CD4-positive, alpha-beta T cell (primary cell): ENCODE measurements at places on chromosomes 3 and 15.

GRCh38 chr3:68206524-68207117 lies 552.2 kb upstream of the SUCLG2 start:
- no peaks in the 10 kb centered on the region for H3K27me3 ChIP-seq
- DNase-seq = no peak
- no peak overlapping the region for H3K4me3 ChIP-seq

DNA sequence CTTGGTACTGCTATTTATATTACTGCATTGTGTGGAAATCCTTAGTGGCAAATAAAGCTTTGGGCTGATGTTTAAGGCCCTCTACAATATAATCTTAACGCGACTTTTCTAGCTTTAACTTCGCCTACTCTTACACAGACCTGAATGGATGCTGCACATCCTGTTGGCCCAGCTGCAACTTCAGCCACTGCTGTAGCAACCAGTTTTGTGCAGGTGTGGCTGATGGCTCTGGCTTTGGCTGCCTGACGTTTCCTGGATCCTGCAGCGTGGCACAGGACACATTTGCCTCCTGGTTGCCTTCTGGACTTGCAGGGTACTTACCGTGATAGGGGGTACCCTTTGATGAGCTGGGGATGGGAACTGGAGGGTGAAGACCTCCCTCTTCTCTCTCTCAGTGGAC lies 20.2 kb upstream of the ERICH6 start:
- no peaks in the 10 kb centered on the region for H3K36me3 ChIP-seq
- peaks cover 3% of the 10 kb centered on the region for H3K4me1 ChIP-seq
- no peak for DNase-seq
- no peak overlapping the region for H3K27ac ChIP-seq

DNA sequence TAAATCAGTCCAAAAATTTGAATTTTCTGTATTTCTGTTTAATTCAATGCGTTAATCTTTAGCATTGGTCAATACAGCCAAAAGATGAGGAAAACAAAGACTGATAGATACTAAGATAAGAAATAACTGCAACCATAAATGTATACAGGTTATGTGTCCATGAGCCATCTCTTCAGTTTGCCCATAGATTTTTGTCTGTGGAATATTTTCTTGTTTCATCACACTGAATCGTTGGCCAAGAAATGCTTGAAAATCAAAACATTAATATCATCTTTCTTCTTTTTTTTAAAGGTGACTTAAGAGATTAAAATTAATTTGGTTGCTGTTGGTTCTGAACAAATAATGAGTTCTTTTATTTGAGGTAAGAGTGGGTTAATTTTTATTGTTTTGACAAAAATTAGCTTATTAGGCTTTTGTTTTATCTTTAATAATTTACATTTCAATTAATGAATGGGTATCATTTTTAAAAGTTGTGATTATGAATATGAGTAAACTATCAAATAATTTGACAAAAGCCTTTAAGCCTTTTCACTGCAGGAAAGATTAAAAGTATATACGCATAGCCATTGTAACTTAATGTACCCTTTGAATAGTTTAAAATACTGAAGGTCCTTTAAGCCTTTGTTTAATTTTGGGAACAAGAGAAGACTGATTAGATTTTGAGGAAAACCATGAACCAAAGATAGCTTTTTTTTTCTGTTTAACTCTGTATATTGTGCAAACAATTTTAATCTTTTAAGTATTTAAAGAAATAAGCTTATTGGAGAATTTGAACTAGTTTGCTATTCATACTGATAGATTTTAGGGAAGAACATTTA lies 14.7 kb upstream of the CHD2 start:
- H3K36me3 ChIP-seq = peaks cover 56% of the 10 kb centered on the region
- peak overlapping the region; percentile 99 for H3K27ac ChIP-seq
- no peaks in the 10 kb centered on the region for H3K27me3 ChIP-seq
- H3K4me3 ChIP-seq = peak overlapping the region; percentile 66
- no peak for DNase-seq
- H3K4me1 ChIP-seq = peaks cover 28% of the 10 kb centered on the region

DNA sequence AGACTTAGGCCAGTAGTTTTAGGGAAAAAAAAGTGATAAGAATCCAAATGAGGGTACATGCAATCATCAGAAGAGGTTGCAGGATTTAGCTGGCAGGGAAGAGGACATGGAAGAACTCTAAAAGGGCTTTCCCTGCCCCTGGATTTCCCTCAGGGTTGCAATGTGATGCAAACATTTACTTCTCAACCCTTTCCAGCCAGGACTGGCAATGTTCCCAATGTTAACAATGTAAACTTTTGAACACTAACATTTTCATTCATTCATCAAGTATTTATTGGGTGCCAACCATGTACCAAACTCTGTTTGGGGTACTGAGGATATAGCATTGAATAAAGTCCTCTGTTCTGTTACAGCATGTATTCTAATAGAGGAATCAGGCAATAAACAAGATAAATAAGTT lies 349.4 kb upstream of the LRRC3B start:
- no peak overlapping the region for H3K4me3 ChIP-seq
- H3K27me3 ChIP-seq = no peaks in the 10 kb centered on the region
- H3K36me3 ChIP-seq = no peaks in the 10 kb centered on the region
- H3K4me1 ChIP-seq = no peaks in the 10 kb centered on the region

GRCh38 chr3:168981396-168981795 lies 682.1 kb downstream of the MECOM start:
- DNase-seq = no peak
- no peaks in the 10 kb centered on the region for H3K36me3 ChIP-seq
- H3K27ac ChIP-seq = no peak overlapping the region
- H3K4me3 ChIP-seq = no peak overlapping the region
- no peaks in the 10 kb centered on the region for H3K4me1 ChIP-seq
- H3K27me3 ChIP-seq = no peaks in the 10 kb centered on the region

DNA sequence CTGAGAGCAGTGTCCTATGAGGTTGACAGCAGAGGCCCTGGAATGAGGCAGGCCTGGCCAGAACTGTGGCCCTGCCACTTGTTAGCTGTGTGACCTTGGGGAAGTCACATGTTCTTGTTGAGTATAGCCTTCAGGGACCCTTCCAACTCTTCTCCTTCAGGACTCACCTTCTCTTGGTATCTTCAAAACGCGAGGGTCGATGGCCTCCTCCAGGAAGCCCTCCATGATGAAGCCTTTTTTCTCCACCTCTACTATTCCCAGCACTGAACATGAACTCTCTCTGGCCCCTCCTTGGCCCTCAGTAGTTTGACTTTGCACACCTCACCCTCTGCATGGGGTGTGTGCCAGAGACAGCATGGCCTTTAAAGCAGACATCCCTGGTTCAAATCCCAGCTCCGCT lies 195.1 kb upstream of the LINGO1 start:
- H3K27me3 ChIP-seq = no peaks in the 10 kb centered on the region
- no peaks in the 10 kb centered on the region for H3K4me1 ChIP-seq
- DNase-seq = no peak
- H3K27ac ChIP-seq = no peak overlapping the region
- no peaks in the 10 kb centered on the region for H3K36me3 ChIP-seq
- H3K4me3 ChIP-seq = no peak overlapping the region

DNA sequence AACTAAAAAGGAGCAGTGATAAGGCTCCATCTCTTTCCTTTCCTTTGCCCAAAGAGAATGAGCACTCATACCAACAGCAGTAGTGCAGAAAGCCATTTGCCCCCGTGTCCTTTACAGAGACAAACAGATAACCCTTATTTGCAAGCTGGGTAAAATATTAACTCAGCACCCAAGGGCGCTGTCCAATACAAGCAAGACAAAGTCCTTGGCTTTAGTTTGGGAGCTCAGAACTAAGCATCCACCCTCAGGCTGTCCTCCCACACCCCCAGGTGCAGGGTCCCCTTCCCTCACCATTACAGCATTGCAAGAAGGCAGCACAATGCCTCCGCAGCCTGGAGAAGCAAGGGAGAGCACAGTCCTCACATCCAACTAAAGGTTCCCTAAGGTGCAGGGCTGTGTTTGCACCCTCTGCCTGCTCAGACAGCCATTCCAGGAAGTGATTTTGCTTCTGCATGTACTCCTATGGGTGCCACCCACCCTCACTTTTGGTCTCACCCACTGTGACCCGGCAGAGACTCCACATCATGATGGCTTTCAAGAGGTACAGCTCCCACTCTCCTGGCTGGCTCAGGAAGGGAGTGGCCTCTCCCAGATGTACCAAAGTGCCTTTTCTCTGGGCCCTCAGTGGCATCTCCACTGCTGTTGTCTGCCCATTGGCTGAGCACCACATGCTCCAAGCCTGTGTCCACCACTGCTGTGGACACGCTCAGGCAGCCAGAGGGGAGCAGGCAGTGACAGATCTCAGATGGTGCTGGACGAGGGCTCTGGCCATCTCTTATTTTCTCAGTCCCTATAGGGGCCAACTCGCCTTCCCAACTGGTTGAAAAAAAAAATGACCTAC lies 34.1 kb upstream of the HES1 start:
- no peak overlapping the region for H3K27ac ChIP-seq
- no peaks in the 10 kb centered on the region for H3K36me3 ChIP-seq

- H3K27ac ChIP-seq = peak overlapping the region; percentile 97
- no peaks in the 10 kb centered on the region for H3K27me3 ChIP-seq
- peaks cover 26% of the 10 kb centered on the region for H3K36me3 ChIP-seq
These were observed 4.8 kb downstream of the CHD2 start for GRCh38 chr15:92904722-92905571.

DNA sequence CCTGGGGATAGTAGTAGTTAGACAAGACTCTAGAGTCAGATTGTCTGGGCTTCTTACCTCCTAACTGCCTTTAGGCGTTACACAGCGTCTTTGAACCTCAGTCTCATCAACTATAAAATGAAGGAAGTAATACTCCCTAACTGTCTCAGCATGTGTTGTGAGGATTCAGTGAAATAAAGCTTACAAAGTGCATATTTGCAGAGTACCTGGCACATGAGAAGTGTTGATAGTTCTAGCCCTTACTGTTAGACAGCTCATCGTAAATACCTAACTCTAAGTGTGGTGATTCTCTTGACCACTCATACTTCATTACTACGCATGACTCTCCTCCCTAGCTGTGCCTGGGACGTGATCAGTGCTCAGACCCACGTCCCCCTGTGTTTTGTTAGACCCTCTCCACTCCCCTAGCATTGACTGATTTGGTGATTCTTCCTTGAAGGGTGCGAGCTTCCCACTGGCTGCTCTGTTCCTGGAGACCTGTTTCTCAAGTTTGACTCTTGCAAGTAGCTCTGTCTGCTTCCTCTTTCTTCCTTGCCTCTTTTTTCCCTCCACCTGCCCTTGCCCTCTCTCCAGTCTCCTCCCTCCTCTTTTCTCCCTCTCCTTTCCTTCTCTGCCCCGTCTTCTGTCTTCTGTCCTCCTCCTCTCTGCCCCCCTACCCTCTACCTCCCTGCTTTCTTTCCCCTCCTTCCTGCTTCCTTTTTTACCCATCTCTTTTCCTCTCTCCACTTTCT lies 124.2 kb downstream of the SLC25A26 start:
- H3K4me3 ChIP-seq = no peak overlapping the region
- no peaks in the 10 kb centered on the region for H3K27me3 ChIP-seq
- no peak overlapping the region for H3K27ac ChIP-seq
- H3K36me3 ChIP-seq = peaks cover 4% of the 10 kb centered on the region

- H3K36me3 ChIP-seq = no peaks in the 10 kb centered on the region
- H3K4me3 ChIP-seq = no peak overlapping the region
- no peak for DNase-seq
- no peaks in the 10 kb centered on the region for H3K27me3 ChIP-seq
These were observed 15.2 kb downstream of the PRICKLE2 start for GRCh38 chr3:64209866-64210621.

- no peaks in the 10 kb centered on the region for H3K27me3 ChIP-seq
- H3K36me3 ChIP-seq = peaks cover 8% of the 10 kb centered on the region
- H3K4me1 ChIP-seq = peaks cover 3% of the 10 kb centered on the region
- no peak overlapping the region for H3K4me3 ChIP-seq
- DNase-seq = no peak
These were observed 59.4 kb upstream of the IMPG2 start for GRCh38 chr3:101379658-101380376.

- peaks cover 71% of the 10 kb centered on the region for H3K36me3 ChIP-seq
- no peak for DNase-seq
- no peaks in the 10 kb centered on the region for H3K4me1 ChIP-seq
- H3K4me3 ChIP-seq = no peak overlapping the region
These were observed 19.4 kb upstream of the ALPK3 start for GRCh38 chr15:84797801-84798200.

DNA sequence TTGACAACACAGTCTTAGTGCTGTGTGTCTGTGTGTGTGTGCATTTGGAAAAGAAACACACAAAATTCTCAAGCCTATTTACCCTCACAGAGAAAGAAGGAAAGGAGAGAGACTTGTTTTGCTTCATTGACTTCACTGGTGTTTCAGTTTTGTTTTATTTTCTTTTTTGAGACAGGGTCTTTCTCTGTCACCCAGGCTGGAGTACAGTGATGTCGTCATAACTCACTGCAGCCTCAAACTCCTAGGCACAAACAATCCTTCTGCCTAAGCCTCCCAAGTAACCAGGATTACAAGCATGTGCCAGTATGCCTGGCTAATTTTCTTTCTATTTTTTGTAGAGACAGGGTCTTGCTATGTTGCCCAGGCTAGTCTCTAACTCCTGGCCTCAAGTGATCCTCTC lies 636.9 kb downstream of the TAFA4 start:
- H3K27me3 ChIP-seq = no peaks in the 10 kb centered on the region
- H3K4me1 ChIP-seq = no peaks in the 10 kb centered on the region
- DNase-seq = no peak
- H3K36me3 ChIP-seq = no peaks in the 10 kb centered on the region
- no peak overlapping the region for H3K4me3 ChIP-seq

DNA sequence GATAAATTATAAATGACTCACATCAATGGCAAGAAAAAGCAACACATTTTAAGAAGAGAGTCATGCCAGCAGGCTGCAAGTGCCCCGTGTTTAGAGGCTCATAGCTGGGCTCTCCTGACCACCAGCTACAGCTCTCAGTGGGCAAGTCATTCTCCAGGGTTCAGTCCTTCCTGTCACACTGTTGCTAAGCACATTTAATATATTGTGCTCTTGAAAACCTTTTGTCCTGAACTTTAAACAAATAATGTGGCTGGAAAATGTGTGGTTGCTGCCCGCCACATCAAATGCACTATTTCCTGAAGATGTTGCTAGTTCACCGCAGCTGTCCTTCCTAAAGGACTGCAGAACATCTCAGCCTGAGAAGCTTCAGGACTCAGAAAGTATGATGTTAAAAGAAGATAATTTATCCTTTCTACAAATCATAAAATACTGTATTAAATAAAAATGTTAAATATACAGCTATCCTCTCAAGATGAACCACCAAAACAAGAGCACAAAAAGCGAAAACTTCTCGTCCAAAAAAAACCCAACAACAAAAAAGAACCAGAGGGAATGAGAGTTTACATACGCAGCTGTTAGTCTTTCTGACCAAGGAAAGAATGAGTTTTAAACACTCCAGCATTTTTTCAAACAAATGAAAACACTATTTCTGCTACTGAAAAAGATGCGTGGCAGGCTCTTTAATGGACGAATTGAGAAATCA lies 951 bp downstream of the TARS3 start:
- peaks cover 38% of the 10 kb centered on the region for H3K36me3 ChIP-seq
- H3K4me3 ChIP-seq = peak overlapping the region; percentile 64
- no peaks in the 10 kb centered on the region for H3K27me3 ChIP-seq
- DNase-seq = peak; percentile 58
- H3K27ac ChIP-seq = peak overlapping the region; percentile 52
- H3K4me1 ChIP-seq = peaks cover 20% of the 10 kb centered on the region

DNA sequence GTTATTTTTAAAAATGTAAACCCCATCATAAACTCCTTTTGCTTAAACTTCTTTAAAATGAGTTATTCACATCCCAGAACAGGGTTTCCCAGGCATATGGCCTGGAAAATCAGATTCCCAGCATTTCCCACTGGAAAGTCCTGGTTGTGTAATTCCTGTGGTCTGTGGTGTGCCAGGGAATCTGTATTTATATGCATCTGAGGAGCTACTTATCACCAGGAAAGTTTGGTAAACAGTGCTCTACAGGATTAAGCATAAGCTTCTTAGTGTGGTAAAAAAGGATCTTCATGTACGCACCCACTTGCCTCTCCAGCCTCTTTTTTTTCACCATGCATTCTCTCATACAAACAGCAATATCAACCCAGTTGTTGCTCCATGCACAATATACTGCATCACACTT lies 28.2 kb downstream of the MEIS2 start:
- H3K27me3 ChIP-seq = no peaks in the 10 kb centered on the region
- no peak overlapping the region for H3K27ac ChIP-seq
- DNase-seq = no peak
- H3K4me3 ChIP-seq = no peak overlapping the region
